ENCODE measurements at places on chromosomes 11 and 22.

GRCh38 chr11:62127426-62127825 is 3.6 kb downstream of the INCENP start:
- no peak for DNase-seq

DNA sequence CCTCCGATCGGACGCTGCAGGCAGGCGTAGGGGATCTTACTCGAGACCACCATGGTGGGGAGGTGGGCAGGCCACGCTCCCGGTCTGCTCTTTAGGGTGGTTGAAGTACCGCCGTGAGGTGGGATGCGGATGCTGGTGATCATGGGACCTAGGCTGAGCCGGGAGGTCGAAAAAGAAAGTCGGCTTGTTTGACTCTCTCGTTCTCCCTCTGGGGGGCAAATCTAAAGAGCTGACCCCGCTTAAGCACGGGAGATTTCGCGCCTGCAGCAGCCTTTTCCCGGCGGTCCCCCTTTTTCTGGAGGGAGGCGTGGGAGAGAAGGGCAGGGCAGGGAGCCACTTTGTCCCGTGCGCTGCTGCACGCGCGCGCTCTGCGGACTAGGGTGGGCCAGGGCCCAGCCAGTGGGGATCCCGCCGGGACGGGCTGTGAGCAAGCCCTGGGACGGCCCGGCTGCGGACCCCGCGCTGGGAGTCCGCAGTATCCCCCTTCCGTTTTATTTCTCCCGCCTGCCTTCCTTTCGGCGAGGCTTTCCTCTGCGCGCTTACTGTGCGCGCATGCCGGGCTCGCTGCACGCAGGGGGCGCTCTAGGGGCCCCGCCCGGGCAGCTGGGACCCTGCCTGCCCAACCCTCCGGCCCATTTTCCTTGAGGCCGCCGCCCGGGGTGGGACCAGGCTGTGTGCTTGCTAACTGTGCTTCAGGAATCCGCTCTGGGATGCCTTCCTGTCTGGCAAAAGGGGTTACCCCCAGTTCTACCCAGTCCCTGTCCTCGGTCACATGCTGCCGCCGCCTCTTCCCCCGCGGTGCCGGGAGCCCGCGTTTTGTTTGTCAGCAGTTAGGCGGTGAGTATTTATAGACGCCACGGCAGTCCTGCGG is 81.0 kb downstream of the PRR5L start:
- no peak for DNase-seq

- peak; percentile 41 for DNase-seq
Measured at GRCh38 chr22:35883031-35883620, 145.5 kb downstream of the RBFOX2 start.

GRCh38 chr11:64667154-64667745 is 55.7 kb downstream of the NRXN2 start:
- DNase-seq: no peak

- DNase-seq: no peak
Measured at GRCh38 chr11:33043221-33043830, 4.0 kb downstream of the TCP11L1 start.

DNA sequence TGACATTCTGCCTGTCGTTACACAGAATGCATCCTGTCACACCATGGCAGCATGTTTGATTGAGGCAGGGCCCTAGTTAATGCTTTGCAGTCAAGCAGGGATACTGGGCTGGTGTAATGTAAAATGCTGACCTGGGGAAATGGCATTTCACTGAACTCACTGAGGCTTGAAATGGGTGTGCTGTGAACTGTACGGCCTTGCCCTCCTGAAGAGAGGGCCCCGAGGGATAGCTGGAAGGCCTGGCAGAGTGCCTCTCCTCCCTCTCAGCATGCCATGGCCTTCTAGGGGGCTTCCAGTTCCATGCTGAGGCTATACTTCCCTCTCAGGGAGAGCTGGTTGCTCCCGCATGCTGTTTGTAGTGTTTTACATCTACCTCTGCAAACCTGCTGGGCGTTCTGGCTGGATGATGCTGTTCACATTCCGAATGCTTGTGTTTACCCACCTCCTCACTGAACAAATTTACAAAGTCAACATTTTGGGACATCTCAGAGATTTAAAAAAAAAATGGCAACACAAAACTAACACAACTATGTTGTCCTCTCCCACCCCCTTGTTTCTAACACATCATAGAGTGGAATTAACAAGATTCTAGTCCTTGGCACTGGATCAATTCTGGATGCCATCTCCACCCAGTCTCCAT is 416.7 kb upstream of the CADM1 start:
- no peak for DNase-seq

DNA sequence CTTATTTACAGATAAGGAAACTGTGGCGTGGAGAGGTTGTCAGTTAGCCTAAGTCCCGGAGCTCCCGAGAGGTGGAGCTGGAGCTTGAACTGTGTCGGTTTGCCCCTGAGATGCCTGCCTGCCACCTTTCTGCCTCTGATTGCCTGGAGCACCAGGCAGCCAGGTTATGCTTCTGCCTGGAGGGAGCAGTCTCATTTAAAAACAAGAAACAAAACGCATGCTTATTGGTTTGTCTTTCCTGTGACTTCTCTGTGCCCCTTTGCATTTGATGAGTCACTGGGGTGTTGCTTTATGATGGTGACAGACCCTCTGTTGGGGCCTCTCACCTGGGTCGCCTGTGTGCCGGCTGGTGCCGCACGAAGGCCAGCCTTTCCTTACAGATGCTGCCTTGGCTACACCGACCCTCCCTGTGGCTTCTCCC is 12.2 kb downstream of the AP2A2 start:
- no peak for DNase-seq

GRCh38 chr11:117820071-117820470 is 4.5 kb downstream of the FXYD2 start:
- DNase-seq: no peak

- DNase-seq: no peak
Measured at GRCh38 chr11:539971-540481, 2.7 kb downstream of the LRRC56 start.

GRCh38 chr22:20080776-20081654 is 974 bp downstream of the DGCR8 start:
- peak; percentile 35 for DNase-seq

GRCh38 chr11:61701242-61701886 is 21.2 kb downstream of the DAGLA start:
- DNase-seq: no peak

GRCh38 chr11:25576320-25576719 is 755.6 kb upstream of the ANO3 start:
- no peak for DNase-seq

DNA sequence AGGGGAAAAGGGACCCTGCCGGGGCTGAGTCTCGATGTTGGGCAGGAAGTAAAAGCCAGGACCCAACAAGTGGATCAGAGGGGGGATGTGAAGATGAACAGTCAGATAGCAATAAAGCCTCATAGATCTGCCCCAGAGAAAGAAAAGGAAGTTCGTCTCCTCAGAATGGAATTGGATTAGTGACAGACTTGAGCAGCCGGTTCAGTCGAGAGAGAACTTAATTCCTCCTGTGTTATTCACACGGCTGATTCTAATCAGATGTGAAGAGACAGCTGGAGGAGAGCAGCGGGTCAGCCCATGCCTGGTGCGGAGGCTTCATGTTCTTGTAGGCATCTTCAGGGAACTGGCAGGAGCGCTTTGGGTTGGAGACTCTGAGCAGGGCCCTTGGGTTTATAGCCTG is 29.3 kb upstream of the CABP7 start:
- no peak for DNase-seq

- peak; percentile 39 for DNase-seq
Measured at GRCh38 chr11:94774345-94774744, 6.2 kb downstream of the AMOTL1 start.

- peak; percentile 4 for DNase-seq
Measured at GRCh38 chr11:118287006-118287405, 17.5 kb upstream of the CD3E start.

DNA sequence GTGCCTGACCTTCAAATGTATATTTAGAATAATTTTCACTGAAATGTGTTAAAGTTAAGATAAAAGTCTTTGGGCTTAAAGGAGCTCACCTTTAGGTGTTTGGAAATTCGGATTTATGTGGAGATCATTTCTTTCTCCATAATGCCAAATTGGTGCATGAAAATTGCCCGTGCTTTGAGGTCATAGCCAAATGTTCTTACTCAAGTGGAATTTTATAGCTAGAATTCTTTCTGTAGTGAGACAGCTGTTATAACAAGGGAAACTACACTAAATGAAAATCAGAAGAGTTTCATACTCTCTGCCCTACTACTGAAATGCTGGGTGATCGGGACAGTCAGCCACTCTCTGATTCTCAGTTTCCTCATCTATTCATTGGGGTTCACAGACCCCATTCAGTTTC is 89.5 kb upstream of the DBX1 start:
- DNase-seq: no peak

GRCh38 chr22:31977141-31977841 is 33.0 kb downstream of the YWHAH start:
- DNase-seq: peak; percentile 53

DNA sequence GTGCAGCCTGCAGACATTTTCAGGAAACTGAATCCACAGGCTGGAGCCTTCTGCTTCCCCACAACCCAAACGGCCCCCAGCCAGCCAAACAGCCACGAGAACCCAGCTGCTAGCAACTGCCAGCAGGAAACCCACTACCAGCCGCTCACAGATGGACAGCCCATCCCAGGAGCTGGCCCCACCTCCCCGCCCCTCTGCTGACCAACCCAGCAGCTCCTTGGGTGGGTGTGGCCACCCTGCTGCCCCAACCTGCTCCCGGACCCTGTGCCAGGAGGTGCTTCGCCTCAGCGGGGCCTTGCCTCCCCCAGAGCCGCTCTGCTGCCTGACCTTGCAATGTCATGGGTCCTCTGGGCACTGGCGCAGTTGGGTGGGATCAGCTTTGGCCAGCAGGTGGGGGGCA is 8.2 kb upstream of the CCDC188 start:
- DNase-seq: no peak

DNA sequence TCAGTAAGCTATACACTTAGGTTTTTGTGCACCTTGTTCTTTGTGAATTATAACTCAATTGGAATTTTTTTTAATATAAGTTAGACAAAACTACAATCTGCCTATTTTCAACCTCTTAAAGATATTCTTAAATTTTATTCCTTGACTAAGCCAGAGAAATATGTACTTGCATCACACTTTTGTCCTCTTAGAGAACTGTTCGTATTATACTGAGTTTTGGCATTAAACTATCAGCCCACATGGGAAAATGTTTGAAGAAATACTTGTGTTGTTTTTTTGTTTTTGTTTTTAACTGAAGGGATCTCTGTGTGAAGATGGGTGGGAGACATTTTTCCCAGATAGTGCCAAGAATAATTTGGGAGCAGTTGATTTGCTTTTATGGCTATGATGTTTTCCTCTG is 25.3 kb downstream of the CEP295 start:
- DNase-seq: peak; percentile 76

DNA sequence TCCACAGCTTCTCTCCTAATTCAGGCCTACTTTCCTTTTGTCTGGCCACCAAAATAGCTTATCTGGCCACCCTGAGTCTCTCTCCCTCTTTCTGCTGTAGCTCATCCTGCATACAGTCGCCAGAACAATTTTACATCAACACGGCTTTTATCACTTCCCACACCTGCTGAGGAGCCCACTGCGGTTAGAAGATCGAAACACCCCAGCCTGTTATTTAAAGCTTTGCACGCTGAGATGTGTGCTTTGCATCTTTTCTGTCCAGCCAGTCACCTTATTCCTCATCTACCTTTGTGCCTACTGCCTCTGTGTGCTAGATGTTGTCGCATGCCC is 96.0 kb downstream of the COMMD9 start:
- DNase-seq: no peak

GRCh38 chr22:22031183-22031945 is 48.8 kb upstream of the TOP3B start:
- no peak for DNase-seq

DNA sequence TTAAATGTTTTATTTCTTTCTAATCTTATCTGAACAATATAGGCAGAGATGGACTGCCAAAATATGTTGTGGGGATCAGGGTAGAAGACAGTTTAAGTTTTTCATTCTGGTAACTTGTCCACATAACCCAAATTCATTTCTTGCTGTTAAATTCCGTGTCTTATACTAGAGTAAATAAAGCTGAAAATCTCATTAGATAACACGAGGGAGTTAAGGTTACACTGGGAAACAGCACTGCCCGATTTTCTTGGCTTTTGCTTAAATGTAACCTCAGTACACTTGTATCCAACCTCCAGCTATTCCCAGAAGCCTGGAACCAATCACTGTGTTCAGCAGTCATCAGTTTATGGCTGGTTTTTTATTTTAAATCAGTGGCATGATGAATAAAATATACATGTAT is 48.2 kb downstream of the MICAL3 start:
- DNase-seq: no peak

DNA sequence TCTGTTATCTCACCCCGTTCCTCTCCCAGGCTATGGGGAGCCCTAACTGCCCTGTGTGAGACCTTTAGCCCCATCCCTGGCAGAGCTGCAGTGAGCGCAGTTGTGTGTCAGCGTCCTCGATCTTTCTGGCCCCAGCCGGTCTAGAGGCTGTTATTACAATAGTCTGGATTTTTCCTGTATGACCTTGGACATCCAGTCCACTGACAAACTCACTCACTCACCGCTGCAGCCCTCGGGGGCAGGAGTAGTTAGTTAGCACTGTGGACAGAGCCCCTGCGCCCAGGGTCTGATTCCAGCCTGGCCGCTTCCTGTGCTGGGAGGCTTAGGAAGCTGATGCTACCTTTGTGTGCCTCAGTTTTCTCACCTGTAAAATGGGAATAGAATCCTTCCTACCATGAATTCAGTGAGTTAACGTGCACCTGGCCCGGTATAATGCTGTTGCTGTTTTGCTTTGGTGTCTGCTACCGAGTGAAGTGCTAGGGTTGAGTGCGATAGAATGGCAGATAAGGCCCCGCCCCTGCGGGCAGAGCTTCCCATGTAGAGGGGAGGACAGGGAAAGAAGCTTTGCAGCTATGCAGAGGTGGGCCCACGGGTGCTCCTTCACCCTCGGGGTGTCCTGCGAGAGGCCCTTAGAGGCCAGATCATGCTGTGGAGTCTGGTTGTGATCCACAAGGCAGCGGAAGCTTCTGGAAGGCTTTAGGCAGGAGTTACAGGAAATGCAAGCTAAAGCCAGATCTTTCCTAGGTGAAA is 3.0 kb downstream of the LRP5 start:
- DNase-seq: peak; percentile 14

- DNase-seq: no peak
Measured at GRCh38 chr22:23424031-23424430, 156.1 kb downstream of the IGLL1 start.

- DNase-seq: no peak
Measured at GRCh38 chr11:76844511-76844910, 16.2 kb upstream of the ACER3 start.

- no peak for DNase-seq
Measured at GRCh38 chr11:107592231-107592590, 1.3 kb downstream of the ELMOD1 start.

- DNase-seq: peak; percentile 54
Measured at GRCh38 chr11:44899959-44900358, 50.7 kb downstream of the TP53I11 start.
